ENCODE measurements at places on chromosomes 11 and 22. TPM values are rescaled to one million over a fixed set of nuclear protein-coding genes. Genes with fewer than 3 reads are reported as not detected.

SYT7 gene
- total RNA-seq = 1.1 TPM

TESMIN gene
- total RNA-seq = not detected

TMEM179B gene
- 31.9 TPM for total RNA-seq

GPHA2 gene
- total RNA-seq = not detected

SHANK3 gene
- 0.12 TPM for total RNA-seq

SPTBN2 gene
- total RNA-seq = 8.5 TPM

C11orf91 gene
- 0.15 TPM for total RNA-seq

STT3A gene
- 104 TPM for total RNA-seq

RFPL3 gene
- not detected for total RNA-seq

PAX6 gene
- 6.6 TPM for total RNA-seq

LRRN4CL gene
- 0.55 TPM for total RNA-seq

PDGFD gene
- total RNA-seq = 14.3 TPM

OR5P2 gene
- not detected for total RNA-seq

PAFAH1B2 gene
- total RNA-seq = 72.8 TPM

MMP13 gene
- total RNA-seq = not detected

OR52I2 gene
- not detected for total RNA-seq

All from SJCRH30 (cell line).